Effector memory CD8-positive, alpha-beta T cell (primary cell): ENCODE measurements at places on chromosomes 6 and 20.

GRCh38 chr6:78824045-78824444, 43.3 kb upstream of the IRAK1BP1 start:
- H3K36me3 ChIP-seq: no peaks in the 10 kb centered on the region
- no peak for DNase-seq
- H3K4me1 ChIP-seq: no peaks in the 10 kb centered on the region
- H3K27ac ChIP-seq: no peak overlapping the region
- H3K4me3 ChIP-seq: no peak overlapping the region
- peaks cover 10% of the 10 kb centered on the region for H3K27me3 ChIP-seq

- peak overlapping the region; percentile 84 for H3K27ac ChIP-seq
- peaks cover 23% of the 10 kb centered on the region for H3K36me3 ChIP-seq
- peaks cover 36% of the 10 kb centered on the region for H3K4me1 ChIP-seq
- H3K27me3 ChIP-seq: no peaks in the 10 kb centered on the region
- no peak overlapping the region for H3K4me3 ChIP-seq
- peak; percentile 47 for DNase-seq
These were observed 88.4 kb downstream of the HFE start for GRCh38 chr6:26175428-26176181.

DNA sequence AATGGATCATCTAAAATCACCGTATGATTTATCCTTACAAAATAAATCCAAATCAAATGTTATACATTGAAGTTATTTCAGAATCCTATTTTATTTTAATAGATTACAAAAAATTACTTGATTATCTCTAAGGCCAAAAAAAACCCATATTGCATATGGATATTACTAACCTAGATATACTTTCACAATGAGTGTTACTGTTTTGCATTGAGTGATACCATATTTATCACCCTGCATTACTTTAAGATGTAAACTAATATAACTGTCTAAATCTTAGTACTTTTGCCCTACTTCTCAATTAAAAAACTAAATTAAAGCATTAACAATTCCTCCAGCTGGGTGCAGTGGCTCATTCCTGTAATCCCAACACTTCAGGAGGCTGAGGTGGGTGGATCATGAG, 11.1 kb downstream of the PPIL4 start:
- H3K36me3 ChIP-seq: peaks cover 96% of the 10 kb centered on the region
- DNase-seq: no peak

GRCh38 chr6:140855520-140855919, 1277.2 kb upstream of the GJE1 start:
- H3K27ac ChIP-seq: no peak overlapping the region
- H3K36me3 ChIP-seq: no peaks in the 10 kb centered on the region
- no peak overlapping the region for H3K4me3 ChIP-seq
- no peaks in the 10 kb centered on the region for H3K4me1 ChIP-seq

DNA sequence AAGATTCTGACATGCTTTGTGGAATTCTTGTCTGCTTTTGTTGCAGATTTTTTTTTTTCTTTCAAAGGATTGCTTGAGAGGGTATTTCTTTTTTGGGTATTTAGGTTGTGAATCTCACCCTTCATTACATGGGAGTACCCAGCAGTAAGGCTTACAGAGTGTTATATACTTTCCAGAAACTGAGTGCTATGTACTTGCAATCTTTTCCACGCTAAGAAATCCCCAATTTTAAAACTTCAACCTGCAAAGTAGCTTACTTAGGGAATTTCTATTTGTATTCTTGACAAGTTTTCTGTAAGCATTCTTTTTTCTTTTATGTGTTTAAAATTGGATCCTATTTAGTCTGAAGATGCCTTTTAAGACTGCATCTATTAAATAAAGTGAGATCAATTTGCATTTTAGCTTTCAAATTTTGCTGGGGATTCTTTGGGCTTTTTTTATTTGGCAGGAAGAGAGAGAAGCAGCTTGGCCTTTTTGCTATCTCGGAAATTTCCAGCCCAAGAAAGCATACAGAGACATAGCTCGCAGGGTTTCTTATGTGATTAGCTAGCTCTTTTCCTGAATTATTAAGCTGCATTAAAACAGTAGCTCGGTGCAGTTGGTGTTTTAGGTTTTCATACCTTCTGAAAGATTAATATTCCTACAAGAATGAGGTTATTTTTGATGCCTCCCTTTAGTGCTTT, 42.6 kb downstream of the KCNS1 start:
- DNase-seq: no peak
- peaks cover 75% of the 10 kb centered on the region for H3K36me3 ChIP-seq
- H3K27ac ChIP-seq: peak overlapping the region; percentile 75
- no peak overlapping the region for H3K4me3 ChIP-seq
- H3K27me3 ChIP-seq: no peaks in the 10 kb centered on the region

DNA sequence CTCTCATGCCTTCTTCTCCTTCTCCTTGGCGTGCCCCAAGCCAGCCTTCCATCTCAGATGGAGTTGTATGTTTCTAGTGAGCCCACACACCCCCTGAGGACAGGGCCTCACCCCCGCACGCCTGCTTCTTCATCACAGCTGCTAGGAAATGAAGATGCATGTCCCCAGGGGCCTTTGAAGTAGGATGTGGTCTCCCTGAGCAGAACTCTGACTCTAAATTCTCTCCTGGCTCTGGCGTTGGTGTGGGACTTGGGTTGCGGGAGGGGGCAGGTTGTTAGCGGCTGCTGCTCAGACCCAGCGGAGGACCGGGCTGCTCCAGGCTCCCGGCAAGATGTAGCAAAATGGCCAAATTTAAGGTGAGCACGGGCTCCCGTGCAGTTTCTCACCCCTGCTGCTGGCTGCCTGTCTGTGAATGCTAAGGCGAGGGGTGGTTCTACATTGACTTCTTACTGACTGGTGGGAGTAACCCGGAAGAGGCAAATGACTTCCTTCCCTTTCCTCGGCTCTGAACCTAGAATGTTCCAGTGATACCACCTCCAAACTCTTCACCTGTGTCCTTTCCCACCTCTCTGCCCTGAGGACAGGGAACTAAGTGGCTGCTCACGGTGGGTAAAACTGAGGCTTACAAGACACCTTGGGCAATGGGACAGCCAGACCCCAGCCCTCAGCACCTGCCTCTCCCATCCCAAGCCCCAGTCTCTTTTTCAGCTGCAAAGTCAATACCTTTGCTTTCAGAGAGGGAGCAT, 8.8 kb downstream of the SYNJ2 start:
- H3K4me3 ChIP-seq: peak overlapping the region; percentile 45
- H3K27ac ChIP-seq: peak overlapping the region; percentile 33
- DNase-seq: no peak
- H3K36me3 ChIP-seq: peaks cover 4% of the 10 kb centered on the region
- H3K27me3 ChIP-seq: no peaks in the 10 kb centered on the region

DNA sequence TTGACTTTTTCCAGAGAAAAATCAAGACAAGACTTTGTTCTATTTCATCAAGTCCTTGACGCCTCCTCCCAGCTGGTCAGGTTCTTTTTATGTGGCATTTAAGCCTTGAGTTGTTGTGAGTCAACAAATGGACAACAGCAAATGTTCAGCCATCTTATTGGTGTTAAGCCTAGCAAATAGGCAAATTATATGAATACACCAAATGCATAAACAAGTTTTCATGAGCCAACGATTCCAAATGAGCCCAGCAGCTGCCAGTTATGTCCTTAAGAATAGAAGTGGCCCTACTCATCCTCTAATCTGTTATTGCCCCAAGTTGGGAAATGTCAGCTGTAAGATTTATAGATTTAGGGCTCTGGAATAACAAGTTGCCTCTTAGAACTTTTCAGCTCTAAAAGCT, 312.0 kb downstream of the SOX4 start:
- H3K4me1 ChIP-seq: no peaks in the 10 kb centered on the region

GRCh38 chr6:40588480-40588879, 1.3 kb upstream of the LRFN2 start:
- H3K36me3 ChIP-seq: peaks cover 6% of the 10 kb centered on the region
- peaks cover 21% of the 10 kb centered on the region for H3K4me1 ChIP-seq
- no peak overlapping the region for H3K27ac ChIP-seq

DNA sequence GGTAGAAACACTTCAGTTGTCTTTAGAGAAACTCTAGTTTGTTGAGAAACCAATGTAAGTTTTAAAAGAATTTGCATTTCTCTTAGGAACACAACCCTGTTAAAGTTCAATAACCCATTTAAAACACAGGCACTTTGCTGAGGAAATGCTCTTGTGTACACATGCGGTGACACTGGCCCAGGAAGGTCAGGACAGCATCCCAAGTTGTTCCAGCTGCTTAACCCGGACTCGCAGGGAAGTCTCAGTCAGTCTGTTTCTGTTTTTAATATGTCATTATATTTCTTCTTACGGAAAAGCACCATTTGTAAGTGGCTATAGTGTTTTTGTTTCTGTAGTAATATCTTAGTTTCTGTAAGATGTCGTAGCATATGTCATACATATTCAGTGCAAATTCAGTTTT, 36.9 kb downstream of the RIN2 start:
- no peaks in the 10 kb centered on the region for H3K27me3 ChIP-seq
- H3K27ac ChIP-seq: no peak overlapping the region
- DNase-seq: no peak
- H3K36me3 ChIP-seq: no peaks in the 10 kb centered on the region

- no peaks in the 10 kb centered on the region for H3K36me3 ChIP-seq
- H3K4me3 ChIP-seq: no peak overlapping the region
- no peak overlapping the region for H3K27ac ChIP-seq
These were observed 41.8 kb upstream of the TINAG start for GRCh38 chr6:54266400-54266923.

- no peak overlapping the region for H3K4me3 ChIP-seq
- H3K27ac ChIP-seq: no peak overlapping the region
- peaks cover 1% of the 10 kb centered on the region for H3K36me3 ChIP-seq
- peaks cover 93% of the 10 kb centered on the region for H3K27me3 ChIP-seq
These were observed 156.1 kb downstream of the TRIM27 start for GRCh38 chr6:28767691-28768090.

GRCh38 chr6:7914991-7915789, 4.6 kb upstream of the TXNDC5 start:
- DNase-seq: no peak
- no peak overlapping the region for H3K4me3 ChIP-seq
- peaks cover 2% of the 10 kb centered on the region for H3K4me1 ChIP-seq
- no peak overlapping the region for H3K27ac ChIP-seq
- no peaks in the 10 kb centered on the region for H3K36me3 ChIP-seq

GRCh38 chr6:367891-368630, 23.5 kb upstream of the IRF4 start:
- H3K4me3 ChIP-seq: no peak overlapping the region
- H3K27ac ChIP-seq: no peak overlapping the region
- H3K36me3 ChIP-seq: peaks cover 4% of the 10 kb centered on the region
- peaks cover 9% of the 10 kb centered on the region for H3K4me1 ChIP-seq
- peaks cover 59% of the 10 kb centered on the region for H3K27me3 ChIP-seq

- no peak for DNase-seq
- no peak overlapping the region for H3K4me3 ChIP-seq
- no peaks in the 10 kb centered on the region for H3K36me3 ChIP-seq
- H3K27me3 ChIP-seq: no peaks in the 10 kb centered on the region
- H3K4me1 ChIP-seq: no peaks in the 10 kb centered on the region
- H3K27ac ChIP-seq: no peak overlapping the region
These were observed 7.2 kb upstream of the FAM50B start for GRCh38 chr6:3841711-3842565.

DNA sequence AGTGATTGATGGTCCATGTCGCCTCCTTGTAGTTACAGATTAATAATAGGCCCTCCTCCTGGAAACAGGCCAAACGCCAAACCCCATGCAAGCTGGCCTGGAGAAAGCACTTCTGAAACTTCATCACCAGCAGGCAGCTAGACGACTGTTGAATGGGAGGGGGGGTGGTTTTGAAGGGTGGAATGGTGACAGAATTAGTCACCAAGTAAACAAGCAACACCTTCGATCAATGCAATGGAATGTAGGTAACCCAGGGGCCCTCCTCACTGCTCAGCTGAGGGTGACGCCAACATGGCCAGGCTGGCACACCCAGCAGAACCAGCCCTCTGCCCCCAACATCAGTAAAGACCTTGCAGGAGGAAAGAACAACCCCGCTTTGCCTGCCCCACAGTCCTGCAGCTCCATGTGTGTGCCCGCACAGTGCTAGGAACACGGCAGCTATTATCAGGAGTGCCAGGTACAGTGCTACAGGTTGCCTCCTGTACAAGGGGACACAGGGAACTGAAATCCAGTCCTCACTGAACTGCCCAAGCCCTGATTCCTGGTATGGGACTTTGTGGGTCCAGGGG, 2.7 kb downstream of the BCAS1 start:
- peak overlapping the region; percentile 38 for H3K27ac ChIP-seq
- no peak overlapping the region for H3K4me3 ChIP-seq
- H3K4me1 ChIP-seq: peaks cover 13% of the 10 kb centered on the region
- no peaks in the 10 kb centered on the region for H3K27me3 ChIP-seq

DNA sequence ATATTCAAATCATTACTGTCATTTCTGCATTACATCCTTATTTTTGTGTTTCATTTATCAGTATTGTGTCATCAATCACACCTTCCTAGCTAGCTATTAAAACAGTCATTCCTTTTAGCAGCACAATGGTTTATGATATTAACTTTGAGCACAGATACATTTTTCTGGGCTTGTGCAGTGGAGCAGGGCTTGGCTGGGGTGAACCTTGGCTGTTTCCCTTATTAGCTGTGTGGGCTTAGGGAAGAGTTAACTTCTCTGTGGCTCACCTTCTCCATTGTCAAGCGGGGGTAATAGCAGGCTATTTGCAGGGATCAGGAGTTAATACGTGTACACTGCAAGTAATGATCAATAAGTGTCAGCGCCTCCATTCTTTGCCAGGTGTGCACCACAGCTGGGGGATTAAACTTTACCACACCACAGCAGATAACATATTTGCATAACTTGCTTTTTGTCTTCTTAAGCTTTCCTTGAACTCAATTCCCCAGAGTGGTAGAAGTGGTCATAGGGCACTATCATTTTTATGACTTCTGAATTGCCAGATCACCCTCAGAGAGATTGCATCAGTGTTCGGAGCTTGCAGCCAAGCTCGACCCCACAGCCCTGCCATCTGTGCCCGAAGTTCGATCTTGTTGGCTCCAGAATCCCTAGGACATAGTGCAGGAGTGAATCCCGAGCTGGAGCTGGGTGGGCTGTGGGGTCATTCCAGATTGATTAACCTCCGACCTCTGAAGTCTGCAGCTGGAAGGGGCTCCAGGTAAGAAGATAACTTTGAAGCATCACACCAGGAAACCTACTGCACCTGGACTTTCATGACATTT, 1.5 kb upstream of the PYGB start:
- H3K27ac ChIP-seq: no peak overlapping the region
- H3K27me3 ChIP-seq: peaks cover 24% of the 10 kb centered on the region
- H3K4me1 ChIP-seq: peaks cover 30% of the 10 kb centered on the region
- DNase-seq: no peak
- peaks cover 8% of the 10 kb centered on the region for H3K36me3 ChIP-seq

- H3K4me3 ChIP-seq: no peak overlapping the region
- peaks cover 73% of the 10 kb centered on the region for H3K27me3 ChIP-seq
- no peaks in the 10 kb centered on the region for H3K36me3 ChIP-seq
- DNase-seq: no peak
- H3K27ac ChIP-seq: no peak overlapping the region
These were observed 104.2 kb downstream of the SYCP2 start for GRCh38 chr20:59829054-59829785.

DNA sequence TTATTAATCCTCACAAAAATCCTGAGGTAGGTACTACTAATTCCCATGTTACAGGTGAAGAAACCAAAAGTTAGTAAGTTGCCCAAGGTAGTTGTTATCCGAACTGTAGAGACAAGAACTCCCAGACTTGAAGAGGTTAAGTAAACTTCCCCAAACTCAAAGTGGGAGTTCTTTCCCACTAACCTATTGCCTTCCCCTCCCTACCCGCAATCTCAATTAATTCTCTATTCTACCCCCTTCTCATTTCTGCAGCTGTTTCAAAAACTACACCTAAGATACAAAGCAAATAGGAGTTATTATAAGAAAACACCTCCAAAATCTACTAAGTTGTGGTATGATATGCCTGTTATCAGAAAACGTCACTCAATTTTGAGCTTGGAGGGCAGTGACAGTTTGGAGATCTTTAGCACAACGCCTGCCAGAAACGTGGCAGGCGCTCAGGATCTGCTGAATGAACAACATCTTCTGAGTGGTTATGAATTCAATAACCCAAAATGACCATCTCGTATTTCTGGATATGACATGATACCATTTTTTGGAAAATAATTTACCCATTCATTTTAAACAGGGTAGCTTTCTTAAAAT, 7.1 kb downstream of the CSNK2A1 start:
- peaks cover 13% of the 10 kb centered on the region for H3K36me3 ChIP-seq
- DNase-seq: no peak
- no peaks in the 10 kb centered on the region for H3K27me3 ChIP-seq
- H3K27ac ChIP-seq: no peak overlapping the region
